HEK293T (cell line): ENCODE measurements at places on chromosomes 1 and 21.
A peak's percentile ranks its signal among the peaks of the same experiment; 100 is the strongest.

DNA sequence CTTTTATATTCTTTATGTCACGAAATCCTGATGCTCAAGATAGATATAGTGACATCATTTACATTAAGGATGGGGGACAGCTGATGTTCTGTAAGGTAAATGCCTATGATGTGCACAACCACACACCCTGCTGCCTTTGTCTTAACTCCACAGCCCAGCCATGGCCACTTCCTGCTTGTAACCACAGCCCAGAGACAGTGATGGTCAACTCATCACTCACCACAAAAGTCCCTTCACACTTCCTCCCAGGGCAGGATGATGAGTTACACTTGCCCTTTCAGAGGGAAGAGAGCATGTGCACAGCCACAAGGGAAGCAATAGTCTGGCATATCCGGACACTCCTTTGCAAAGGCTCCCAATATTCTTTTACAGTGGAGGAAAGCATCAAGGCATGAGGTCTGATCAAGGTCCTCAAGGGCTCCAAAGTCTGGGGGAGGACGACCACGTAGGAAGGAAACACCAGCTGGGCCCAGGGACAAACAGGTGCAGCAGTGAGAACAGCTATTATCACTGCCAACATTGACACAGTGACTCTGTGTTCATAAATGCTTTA is 53.8 kb downstream of the PLPP3 start:
- DNase-seq, result no peak

- peak; percentile 26 for DNase-seq
These were observed 1.4 kb downstream of the B3GALNT2 start for GRCh38 chr1:235502601-235503402.

- no peak for DNase-seq
These were observed 82.7 kb upstream of the ROR1 start for GRCh38 chr1:63690966-63691700.

- no peak for DNase-seq
These were observed 1490.8 kb downstream of the BRINP3 start for GRCh38 chr1:188986745-188987417.

DNA sequence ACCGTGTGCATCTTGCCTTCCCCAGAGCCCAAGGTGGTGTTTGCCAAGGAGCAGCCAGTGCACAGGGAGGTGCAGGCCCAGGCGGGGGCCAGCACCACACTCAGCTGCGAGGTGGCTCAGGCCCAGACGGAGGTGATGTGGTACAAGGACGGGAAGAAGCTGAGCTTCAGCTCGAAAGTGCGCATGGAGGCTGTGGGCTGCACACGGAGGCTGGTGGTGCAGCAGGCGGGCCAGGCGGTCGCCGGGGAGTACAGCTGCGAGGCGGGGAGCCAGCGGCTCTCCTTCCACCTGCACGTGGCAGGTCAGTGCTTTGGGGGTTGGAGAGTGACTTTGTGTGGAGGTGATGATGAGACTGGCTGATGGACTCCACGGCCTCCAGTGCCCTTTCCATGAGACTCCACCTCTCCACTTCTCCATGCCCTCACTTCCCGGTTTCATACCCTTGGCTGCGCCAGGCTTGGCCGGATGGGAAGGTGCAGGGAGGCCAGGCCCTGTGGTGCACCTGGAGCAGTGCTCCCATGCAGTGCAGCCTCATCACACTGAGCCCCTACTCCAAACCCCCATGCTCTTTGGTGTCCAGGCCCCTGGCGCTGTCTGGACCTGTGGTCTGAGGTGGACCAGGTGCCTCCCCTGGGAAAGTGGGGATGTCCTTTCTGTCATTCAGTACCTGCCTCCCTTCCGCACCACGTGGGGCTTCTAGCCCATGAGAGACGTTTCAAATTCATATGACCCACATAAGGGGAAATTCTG is 49.0 kb downstream of the OBSCN start:
- peak; percentile 5 for DNase-seq

GRCh38 chr1:156596426-156596825 is 4.8 kb downstream of the NAXE start:
- no peak for DNase-seq

DNA sequence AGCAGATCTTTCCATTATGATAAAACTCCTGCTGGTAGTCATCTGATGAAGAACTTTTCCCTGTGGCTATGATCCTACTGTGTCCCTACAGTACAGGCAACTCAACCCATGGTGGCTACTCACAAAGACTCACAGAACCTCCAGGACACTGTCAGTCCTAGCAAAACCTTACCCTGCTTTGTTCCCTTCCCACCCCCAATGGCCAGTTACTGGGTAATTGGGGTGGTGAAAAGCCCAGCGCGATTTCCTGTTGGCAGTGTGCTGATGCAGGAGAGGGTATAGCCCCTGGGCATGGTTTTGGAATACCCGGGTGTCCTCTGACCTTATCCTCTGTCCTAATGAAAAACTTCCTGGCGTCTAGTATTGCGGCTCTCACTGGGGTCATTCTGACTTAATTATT is 533 bp upstream of the RGL1 start:
- no peak for DNase-seq
